ENCODE measurements at places on chromosomes 13 and 19. TPM values are rescaled to one million over a fixed set of nuclear protein-coding genes. Genes with fewer than 3 reads are reported as not detected.
A peak's percentile ranks its signal among the peaks of the same experiment; 100 is the strongest.

Gene FOSB
- 3.5 TPM for total RNA-seq

Gene IZUMO2
- total RNA-seq: not detected

Gene OR4F17
- 0.49 TPM for total RNA-seq

Gene ZNF583
- total RNA-seq: 13.5 TPM

Gene HNRNPL
- 406 TPM for total RNA-seq

Gene TMEM221
- not detected for total RNA-seq

GRCh38 chr13:41554180-41554579, 96.8 kb downstream of the RGCC start:
- H3K4me1 ChIP-seq: peaks cover 5% of the 10 kb centered on the region
- no peak for DNase-seq
- H3K4me3 ChIP-seq: no peak overlapping the region
- no peak overlapping the region for H3K27ac ChIP-seq
- H3K36me3 ChIP-seq: no peaks in the 10 kb centered on the region

DNA sequence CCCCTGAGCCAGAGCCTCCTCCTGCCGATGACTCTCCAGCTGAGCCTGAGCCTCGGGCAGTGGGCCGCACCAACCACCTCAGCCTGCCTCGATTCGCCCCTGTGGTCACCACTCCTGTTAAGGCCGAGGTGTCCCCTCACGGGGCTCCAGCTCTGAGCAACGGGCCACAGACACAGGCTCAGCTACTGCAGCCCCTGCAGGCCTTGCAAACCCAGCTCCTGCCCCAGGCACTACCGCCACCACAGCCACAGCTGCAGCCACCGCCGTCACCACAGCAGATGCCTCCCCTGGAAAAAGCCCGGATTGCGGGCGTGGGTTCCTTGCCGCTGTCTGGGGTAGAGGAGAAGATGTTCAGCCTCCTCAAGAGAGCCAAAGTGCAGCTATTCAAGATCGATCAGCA, 3.6 kb downstream of the KMT2B start:
- peaks cover 45% of the 10 kb centered on the region for H3K4me1 ChIP-seq
- H3K27me3 ChIP-seq: no peaks in the 10 kb centered on the region
- H3K4me3 ChIP-seq: no peak overlapping the region

DNA sequence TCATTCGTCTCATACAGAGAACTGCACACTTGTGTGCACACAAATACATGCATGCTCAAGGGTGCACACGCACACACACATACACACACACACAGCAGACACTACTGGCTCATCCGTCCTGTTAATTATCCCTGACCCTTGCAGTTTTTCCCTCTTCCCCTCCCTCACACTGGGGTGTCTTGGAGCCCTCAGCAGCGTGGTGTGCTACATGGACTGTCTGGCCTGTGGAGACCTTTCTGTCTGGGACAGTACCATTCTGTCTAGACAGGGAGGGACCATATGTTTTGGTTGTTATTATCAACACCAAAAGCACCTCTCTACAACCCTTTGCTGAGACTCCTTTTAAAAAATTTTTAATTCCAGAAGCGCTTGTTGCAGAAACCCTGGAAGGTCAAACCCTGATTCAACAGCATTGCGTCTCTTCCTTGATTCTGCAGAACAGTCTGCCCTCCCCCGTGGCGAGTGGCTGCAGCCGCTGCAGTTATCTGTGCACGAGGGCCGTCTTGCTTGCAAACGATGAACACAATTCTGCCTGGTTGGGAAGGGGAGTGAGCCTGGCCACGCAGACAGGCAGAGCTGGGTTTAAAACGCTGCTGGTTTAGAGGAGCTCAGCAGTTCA, 374.0 kb downstream of the IRS2 start:
- no peak for DNase-seq
- H3K4me1 ChIP-seq: no peaks in the 10 kb centered on the region
- H3K27ac ChIP-seq: no peak overlapping the region
- no peaks in the 10 kb centered on the region for H3K36me3 ChIP-seq
- peaks cover 8% of the 10 kb centered on the region for H3K27me3 ChIP-seq
- no peak overlapping the region for H3K4me3 ChIP-seq

DNA sequence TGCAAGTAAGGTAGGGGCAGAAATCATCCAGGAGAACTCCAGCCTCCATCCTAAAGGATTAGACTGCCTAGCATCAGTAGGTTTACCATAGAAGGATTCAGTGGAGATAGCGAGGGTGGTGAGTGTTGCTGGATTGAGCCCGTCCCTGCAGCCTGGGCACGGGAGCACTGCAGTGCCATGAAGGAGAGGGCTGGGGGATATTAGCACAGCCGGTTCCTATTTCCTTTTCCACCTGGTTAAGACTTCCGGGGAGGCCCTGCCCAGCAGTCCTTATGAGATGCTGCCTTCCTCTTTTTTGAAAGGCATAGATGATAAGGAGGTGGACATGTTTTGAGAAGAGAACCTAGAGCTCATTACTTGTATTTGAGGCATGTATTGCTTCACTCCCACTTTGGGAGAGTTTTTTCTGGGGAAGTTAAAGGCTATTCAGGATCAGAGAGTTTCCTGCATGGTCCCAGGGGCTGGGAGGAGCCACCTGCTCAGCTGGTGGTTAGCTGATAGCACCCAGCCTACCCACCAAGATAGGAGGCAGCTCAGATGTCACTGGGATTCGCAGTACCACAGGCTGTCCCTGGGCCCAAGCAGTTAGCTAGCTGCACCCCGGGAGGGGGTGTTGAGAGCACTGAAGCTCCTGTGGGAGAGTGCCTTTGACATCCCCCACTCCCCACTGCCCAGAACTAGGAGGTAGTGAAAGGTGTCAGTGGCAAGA, 17.2 kb downstream of the ACTN4 start:
- H3K36me3 ChIP-seq: peaks cover 5% of the 10 kb centered on the region
- H3K4me3 ChIP-seq: no peak overlapping the region
- DNase-seq: no peak

- H3K4me1 ChIP-seq: no peaks in the 10 kb centered on the region
- peaks cover 4% of the 10 kb centered on the region for H3K36me3 ChIP-seq
- no peak for DNase-seq
- H3K27ac ChIP-seq: no peak overlapping the region
- no peak overlapping the region for H3K4me3 ChIP-seq
Observed at GRCh38 chr13:104106705-104107393, 1040.6 kb upstream of the SLC10A2 start.

DNA sequence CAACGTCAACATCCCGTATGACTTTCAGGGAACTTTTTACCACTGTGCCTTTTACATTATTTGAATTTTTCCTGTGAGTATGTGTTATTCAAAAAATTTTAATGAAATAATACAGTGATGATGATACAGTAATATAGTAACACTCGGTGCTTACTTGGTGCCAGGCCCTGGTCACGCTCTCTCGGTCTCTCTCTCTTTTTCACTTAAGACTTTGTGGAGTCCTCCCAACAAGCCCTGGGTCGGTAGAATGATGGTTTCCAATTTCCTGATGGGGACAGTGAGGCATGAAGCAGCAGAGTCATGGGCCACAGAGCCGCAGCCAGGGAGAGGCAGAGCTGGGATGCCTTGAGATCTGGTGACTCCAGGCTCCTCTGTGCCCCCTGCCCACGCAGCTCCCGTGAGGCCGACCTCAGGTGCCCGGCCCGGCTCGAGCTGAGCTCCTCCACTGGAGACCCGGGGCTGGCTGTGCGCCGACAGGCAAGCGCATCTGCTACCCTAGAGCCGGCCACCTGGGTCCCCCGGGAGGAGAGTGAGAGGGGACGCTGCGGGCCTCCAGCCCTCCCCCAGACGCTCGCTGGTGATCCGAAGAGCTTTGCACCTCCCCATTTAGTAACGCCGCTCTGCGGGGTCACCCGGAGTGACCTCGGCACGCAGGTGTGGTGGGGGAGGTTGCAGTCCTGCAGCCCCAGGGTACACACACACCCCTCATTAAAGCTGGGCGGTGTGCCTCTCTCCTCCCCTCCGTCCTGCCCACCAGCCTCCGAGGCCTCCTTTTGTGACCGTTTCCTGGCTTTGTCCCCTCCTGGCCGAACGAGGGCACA, 4.4 kb upstream of the SBK3 start:
- no peaks in the 10 kb centered on the region for H3K36me3 ChIP-seq
- H3K4me1 ChIP-seq: no peaks in the 10 kb centered on the region
- no peak overlapping the region for H3K27ac ChIP-seq
- no peak overlapping the region for H3K4me3 ChIP-seq
- DNase-seq: no peak

DNA sequence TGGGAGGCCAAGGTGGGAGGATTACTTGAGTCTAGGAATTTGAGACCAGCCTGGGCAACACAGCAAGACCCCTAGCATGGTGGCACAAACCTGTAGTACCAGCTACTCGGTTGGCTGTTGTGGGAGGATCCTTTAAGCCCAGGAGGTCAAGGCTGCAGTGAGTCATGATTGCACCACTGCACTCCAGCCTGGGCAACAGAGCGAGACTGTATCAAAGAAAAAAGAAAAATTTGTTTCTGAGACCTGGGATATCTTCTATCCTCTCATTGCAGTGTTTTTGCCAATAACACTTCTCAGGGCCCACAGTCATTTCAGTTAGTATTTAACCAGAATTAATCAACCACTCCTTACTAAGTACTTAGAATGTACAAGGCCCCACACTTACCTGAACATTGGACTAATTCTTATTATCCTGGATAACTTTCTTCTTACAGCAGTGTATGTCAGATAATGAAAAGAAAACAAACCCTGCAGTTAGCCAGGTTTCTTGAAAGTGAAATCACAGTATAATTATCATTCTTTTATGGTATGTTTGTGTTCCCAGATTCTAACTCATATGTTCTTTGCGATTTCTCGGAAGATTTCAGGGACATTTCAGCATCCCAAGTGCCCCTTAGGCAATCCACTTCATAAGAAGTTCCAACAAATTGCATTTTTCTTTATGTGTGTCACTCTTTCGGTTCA, 75.6 kb upstream of the KLF5 start:
- H3K4me3 ChIP-seq: no peak overlapping the region
- peaks cover 24% of the 10 kb centered on the region for H3K36me3 ChIP-seq

DNA sequence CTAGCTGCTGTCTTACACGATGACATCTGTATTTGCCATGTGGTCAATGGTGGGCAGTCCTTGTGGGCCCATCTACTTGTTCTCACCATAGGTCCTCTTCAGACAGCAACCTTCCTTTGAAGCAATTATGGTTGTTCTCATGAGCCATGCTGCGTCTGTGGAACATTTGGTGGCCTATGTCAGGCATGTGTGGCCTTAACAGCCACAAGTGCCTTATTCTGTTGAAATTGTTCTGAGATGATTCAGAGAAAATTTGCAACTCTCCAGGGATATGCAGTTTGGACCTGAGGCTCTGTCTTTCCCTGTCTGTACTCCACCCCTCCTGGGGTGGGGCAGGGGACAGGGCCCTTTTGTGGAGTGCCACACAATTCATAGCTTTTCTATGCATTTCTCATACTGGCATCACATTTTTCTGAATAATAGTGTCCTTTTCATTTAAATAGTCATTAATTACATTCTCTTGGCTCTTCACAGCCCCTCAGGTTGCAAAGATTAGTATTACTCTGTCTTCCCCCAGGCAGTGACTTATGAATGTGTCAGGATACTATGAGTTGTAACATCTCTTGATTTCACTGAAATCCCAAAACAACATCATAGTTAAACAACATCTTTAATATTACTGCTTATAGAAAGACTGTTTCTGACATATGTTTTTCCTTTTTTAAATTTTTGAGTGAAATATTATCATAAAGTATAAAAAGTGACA, 102.1 kb downstream of the ITGBL1 start:
- no peaks in the 10 kb centered on the region for H3K36me3 ChIP-seq
- no peak overlapping the region for H3K4me3 ChIP-seq
- peaks cover 4% of the 10 kb centered on the region for H3K27me3 ChIP-seq
- DNase-seq: no peak
- no peaks in the 10 kb centered on the region for H3K4me1 ChIP-seq

DNA sequence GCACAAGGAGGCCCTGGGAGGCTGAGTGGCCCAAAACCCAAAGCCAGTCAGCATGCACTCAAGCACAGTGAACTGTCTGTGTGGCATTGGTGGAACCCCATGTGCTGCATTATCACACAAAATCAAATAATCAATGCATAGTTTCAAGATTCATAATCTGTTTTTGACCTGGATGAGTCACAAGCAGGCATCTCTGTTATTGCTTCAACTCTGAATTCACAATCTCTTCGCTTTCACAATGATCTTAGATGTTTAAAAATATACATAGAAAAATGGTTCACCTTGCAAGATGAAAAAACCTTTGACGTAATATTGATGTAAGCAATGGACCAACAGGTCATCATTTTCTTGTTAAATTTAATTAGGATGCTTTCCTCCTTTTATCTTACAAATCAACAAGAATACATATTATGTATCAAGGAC, 455.4 kb downstream of the IRS2 start:
- H3K27ac ChIP-seq: no peak overlapping the region
- peaks cover 4% of the 10 kb centered on the region for H3K27me3 ChIP-seq
- no peaks in the 10 kb centered on the region for H3K4me1 ChIP-seq

- no peak overlapping the region for H3K4me3 ChIP-seq
- DNase-seq: peak; percentile 34
- H3K27me3 ChIP-seq: peaks cover 16% of the 10 kb centered on the region
- H3K4me1 ChIP-seq: no peaks in the 10 kb centered on the region
- H3K36me3 ChIP-seq: no peaks in the 10 kb centered on the region
- no peak overlapping the region for H3K27ac ChIP-seq
Observed at GRCh38 chr13:108155185-108156106, 59.9 kb downstream of the LIG4 start.

GRCh38 chr13:29763436-29764180, 86.8 kb downstream of the UBL3 start:
- peaks cover 36% of the 10 kb centered on the region for H3K4me1 ChIP-seq
- H3K36me3 ChIP-seq: peaks cover 10% of the 10 kb centered on the region

DNA sequence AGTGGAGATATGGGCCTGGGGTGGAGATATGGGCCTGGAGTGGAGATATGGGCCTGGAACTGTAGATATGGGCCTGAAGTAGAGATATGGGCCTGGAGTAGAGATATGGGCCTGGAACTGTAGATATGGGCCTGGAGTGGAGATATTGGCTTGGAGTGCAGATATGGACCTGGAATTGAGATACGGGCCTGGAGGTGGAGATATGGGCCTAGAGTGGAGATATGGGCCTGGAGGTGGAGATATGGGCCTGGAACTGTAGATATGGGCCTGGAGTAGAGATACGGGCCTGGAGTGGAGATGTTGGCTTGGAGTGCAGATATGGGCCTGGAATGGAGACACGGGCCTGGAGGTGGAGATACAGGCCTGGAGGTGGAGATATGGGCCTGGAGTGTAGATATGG, 402 bp downstream of the KIR3DL3 start:
- H3K27ac ChIP-seq: no peak overlapping the region
- H3K4me3 ChIP-seq: no peak overlapping the region
- H3K27me3 ChIP-seq: peaks cover 32% of the 10 kb centered on the region
- H3K36me3 ChIP-seq: peaks cover 32% of the 10 kb centered on the region
- H3K4me1 ChIP-seq: no peaks in the 10 kb centered on the region
